Naive thymus-derived CD8-positive, alpha-beta T cell (primary cell): ENCODE measurements at places on chromosomes 16 and 17. TPM values are rescaled to one million over a fixed set of nuclear protein-coding genes. Genes with fewer than 3 reads are reported as not detected.

DNA sequence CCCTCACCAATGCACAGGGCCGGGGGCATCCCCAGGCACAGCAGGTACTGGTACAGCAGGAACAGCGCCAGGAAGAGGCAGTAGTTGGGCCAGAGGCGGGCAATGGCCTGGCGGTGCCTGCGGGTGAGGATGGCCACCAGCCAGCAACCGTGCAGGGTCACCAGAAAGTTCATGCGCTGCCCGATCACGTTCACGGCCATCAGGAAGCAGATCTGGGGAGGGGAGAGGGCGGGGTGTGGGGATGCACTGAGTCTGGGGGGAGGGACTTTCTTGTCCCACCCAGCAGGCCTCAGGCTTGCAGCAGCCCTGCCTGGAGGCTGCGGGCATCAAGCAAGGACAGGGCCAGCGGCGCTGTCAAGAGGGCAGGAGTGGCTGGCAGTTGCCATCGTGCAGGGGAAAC lies 25.4 kb downstream of the CTU2 start:
- H3K36me3 ChIP-seq: no peaks in the 10 kb centered on the region
- no peaks in the 10 kb centered on the region for H3K27me3 ChIP-seq
- H3K27ac ChIP-seq: no peak overlapping the region
- DNase-seq: no peak

- peaks cover 20% of the 10 kb centered on the region for H3K27me3 ChIP-seq
- H3K4me3 ChIP-seq: no peak overlapping the region
- no peaks in the 10 kb centered on the region for H3K4me1 ChIP-seq
- no peaks in the 10 kb centered on the region for H3K36me3 ChIP-seq
- no peak for DNase-seq
Measured at GRCh38 chr16:2350500-2350899, 10.0 kb upstream of the ABCA3 start.

GRCh38 chr16:8852534-8852933 lies 16.3 kb downstream of the CARHSP1 start:
- peaks cover 60% of the 10 kb centered on the region for H3K36me3 ChIP-seq
- peak overlapping the region; percentile 63 for H3K27ac ChIP-seq
- no peak overlapping the region for H3K4me3 ChIP-seq
- no peak for DNase-seq
- no peaks in the 10 kb centered on the region for H3K27me3 ChIP-seq

DNA sequence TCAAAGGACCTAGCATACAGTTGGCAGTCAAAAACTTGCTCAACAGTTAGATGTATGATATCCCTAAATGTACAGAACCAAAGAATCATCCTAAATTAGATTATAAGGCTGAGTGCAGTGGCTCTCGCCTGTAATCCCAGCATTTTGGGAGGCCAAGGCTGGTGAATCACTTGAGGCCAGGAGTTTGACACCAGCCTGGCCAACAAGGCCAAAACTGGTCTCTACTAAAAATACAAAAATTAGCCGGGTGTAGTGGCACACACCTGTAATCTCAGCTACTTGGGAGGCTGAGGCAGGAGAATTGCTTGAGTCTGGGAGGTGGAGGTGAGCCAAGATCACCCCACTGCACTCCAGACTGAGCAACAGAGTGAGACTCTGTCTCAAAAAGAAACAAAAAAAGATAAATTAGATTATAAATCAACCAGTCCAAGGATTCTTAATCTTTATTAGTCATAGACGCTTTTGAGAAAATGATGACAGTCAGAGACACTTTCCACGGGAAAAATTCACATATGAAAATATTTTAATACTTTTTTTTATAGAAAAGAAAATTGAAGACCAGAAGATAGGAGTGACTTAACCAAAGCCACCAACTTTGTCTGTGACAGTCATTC lies 77.6 kb downstream of the MMD start:
- H3K27ac ChIP-seq: no peak overlapping the region
- H3K4me3 ChIP-seq: no peak overlapping the region
- no peak for DNase-seq
- no peaks in the 10 kb centered on the region for H3K36me3 ChIP-seq
- H3K27me3 ChIP-seq: peaks cover 8% of the 10 kb centered on the region

DNA sequence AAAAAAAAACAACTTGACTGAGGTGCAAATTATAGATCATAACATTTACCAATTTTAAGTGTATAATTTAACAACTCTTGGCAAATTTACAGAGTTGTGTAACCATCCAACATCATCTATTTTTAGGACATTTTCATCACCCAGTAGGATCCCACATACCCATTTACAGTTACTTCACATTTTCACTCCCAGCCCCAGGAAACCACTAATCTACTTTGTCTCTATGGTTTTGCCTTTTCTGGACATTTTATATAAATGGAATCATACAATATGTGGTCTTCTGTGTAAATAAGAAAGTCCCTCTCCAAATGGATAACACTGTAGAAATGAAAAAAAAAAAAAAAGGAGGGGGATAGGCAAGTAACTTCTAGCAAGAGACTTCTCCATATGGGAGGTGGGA lies 26.1 kb upstream of the XYLT1 start:
- H3K27ac ChIP-seq: no peak overlapping the region
- no peaks in the 10 kb centered on the region for H3K4me1 ChIP-seq
- no peak overlapping the region for H3K4me3 ChIP-seq
- DNase-seq: no peak

- H3K27ac ChIP-seq: no peak overlapping the region
- H3K27me3 ChIP-seq: no peaks in the 10 kb centered on the region
- no peak for DNase-seq
Measured at GRCh38 chr17:69170377-69170776, 28.7 kb upstream of the ABCA6 start.

GRCh38 chr17:58353389-58353825 lies 1.4 kb upstream of the SUPT4H1 start:
- H3K27me3 ChIP-seq: no peaks in the 10 kb centered on the region
- peak overlapping the region; percentile 100 for H3K4me3 ChIP-seq
- H3K4me1 ChIP-seq: peaks cover 54% of the 10 kb centered on the region
- H3K27ac ChIP-seq: peak overlapping the region; percentile 97
- DNase-seq: no peak

DNA sequence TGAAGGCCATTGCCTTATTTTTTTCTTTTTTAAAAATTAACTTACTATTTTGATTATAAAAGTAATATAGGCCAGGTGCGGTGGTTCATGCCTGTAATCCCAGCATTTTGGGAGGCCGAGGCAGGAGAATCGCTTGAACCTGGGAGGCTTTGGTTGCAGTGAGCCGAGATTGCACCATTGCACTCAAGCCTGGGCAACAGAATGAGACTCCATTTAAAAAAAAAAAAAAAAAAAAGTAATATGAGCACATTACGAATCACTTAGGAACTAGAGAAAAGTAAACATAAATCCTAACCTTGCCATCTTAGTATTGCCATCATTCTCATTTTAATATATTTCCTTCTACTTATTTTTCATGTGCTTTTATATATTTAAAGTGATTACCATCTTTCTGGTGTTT lies 12.9 kb upstream of the TACO1 start:
- no peaks in the 10 kb centered on the region for H3K27me3 ChIP-seq
- no peak overlapping the region for H3K4me3 ChIP-seq
- H3K4me1 ChIP-seq: peaks cover 14% of the 10 kb centered on the region
- DNase-seq: no peak
- peaks cover 12% of the 10 kb centered on the region for H3K36me3 ChIP-seq
- H3K27ac ChIP-seq: no peak overlapping the region

- no peaks in the 10 kb centered on the region for H3K36me3 ChIP-seq
- peak; percentile 27 for DNase-seq
- H3K27me3 ChIP-seq: no peaks in the 10 kb centered on the region
- peaks cover 21% of the 10 kb centered on the region for H3K4me1 ChIP-seq
- no peak overlapping the region for H3K4me3 ChIP-seq
Measured at GRCh38 chr16:30637944-30638343, 12.8 kb upstream of the PRR14 start.

- no peaks in the 10 kb centered on the region for H3K4me1 ChIP-seq
- no peaks in the 10 kb centered on the region for H3K36me3 ChIP-seq
- peaks cover 33% of the 10 kb centered on the region for H3K27me3 ChIP-seq
- no peak overlapping the region for H3K27ac ChIP-seq
- no peak overlapping the region for H3K4me3 ChIP-seq
- no peak for DNase-seq
Measured at GRCh38 chr17:33871720-33872540, 383.2 kb upstream of the CCL2 start.

Gene SULT1A2
- not detected for polyA plus RNA-seq

Gene HIC1
- polyA plus RNA-seq: not detected

Gene CIITA
- polyA plus RNA-seq: 0.80 TPM

Gene KRTAP9-4
- polyA plus RNA-seq: not detected

Gene CCL17
- not detected for polyA plus RNA-seq
